ENCODE measurements at places on chromosomes 6 and 20.

DNA sequence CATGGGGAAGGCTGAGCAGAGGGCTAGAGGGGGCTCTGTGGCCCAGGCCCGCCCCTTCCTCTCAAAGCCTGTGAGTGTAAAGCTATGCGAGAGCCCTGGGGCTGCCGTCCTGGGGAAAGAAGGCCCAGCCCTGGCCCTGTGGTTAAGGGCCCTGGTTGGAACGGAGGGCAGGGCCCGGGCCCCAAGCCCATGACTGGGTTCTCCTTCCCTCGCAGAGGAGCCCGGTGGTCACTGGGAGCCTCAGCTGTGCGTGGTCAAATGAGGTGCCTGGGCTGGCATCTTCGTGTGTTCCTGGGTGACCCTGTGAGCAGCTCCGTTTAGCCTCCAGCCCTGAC, 56.0 kb downstream of the SMOC2 start:
- DNase-seq = no peak

- no peak for DNase-seq
Observed at GRCh38 chr6:71347119-71347518, 58.5 kb downstream of the OGFRL1 start.

- DNase-seq = peak; percentile 81
Observed at GRCh38 chr6:37485291-37485702, 14.4 kb downstream of the CCDC167 start.

GRCh38 chr6:129655334-129655733, 54.6 kb downstream of the ARHGAP18 start:
- no peak for DNase-seq

DNA sequence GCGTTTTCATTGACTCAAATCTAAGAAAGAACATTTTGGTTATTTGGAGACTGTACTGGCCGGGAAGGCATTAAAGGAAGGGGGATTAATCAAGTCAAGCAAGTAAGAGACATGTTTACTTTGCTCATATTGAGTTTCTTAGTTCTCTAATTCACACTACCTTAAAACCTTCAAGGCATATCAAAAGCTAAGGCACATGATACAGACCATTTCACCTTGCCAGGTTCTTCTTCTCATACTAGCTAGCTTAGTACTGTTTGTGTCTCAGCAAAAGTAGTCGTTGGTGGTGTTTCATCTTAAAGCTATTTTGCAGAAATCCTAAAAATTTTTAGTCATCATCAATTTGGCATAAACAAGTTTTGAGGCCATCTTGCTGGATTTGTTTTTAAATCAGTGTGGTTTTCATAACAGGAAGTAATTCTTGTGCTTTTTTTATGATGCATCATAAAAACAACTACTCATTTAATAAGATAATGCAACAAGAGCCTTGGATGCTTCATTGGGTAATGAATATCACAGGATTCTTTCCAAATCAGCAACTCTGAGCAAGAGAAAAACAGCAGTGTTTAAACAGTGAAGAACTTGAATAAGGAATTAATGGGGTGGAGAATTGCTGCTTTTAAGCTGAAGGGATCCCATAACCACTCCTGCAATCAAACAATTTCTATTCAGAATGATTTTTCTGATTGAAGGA, 425.3 kb downstream of the EPM2A start:
- no peak for DNase-seq

DNA sequence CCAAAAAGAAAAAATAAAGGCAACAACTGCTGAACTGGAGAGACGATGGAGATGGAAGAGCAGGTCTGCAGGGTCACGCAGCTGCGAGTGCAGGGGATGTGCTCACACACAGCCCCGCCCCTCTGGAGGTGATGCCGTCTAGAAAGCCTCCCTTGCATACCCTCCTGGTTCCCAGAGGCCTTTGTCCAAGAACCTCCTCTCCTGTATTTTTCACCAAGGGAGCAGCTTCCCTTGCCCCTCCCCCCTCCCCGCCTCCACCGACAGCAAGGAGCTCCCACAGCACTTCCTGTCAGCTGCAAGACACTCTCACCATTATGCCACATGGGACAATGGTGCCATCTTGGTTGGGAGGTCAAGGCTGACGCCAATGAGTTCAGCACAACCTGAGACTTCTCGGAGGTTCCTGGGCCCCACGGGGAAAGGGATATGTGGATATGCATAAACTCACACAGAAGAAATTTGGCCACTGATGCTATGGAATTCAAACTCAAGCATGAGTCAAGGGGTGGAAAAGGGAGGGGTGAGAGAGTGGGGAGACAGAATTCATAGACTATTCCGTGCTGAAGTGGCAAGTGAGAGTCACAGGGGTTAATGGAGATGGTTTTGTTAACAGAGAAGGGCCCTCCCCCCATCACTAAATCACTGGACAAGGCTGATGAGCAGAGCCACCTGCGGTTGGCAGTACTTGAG, 132.9 kb downstream of the SCML4 start:
- no peak for DNase-seq

DNA sequence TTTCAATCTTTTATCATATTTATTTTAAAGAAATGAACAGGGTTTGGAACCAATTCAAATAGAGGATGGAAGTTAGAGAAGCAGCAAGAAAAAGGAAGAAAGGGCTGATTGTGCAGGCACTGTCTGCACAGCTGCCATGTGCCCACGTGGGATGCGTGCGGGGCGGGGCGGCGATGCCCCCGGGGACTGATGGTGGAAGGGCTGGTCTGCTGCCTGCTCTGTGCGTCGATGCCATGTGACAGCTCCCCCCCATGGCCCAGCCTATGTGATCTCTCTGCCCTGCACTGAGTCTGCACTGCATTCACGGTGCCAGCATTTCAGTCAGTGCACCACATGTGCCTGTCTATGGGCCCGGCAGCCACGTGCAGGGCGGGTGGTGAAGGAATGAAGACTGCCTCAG, 96.4 kb downstream of the IRF4 start:
- no peak for DNase-seq

DNA sequence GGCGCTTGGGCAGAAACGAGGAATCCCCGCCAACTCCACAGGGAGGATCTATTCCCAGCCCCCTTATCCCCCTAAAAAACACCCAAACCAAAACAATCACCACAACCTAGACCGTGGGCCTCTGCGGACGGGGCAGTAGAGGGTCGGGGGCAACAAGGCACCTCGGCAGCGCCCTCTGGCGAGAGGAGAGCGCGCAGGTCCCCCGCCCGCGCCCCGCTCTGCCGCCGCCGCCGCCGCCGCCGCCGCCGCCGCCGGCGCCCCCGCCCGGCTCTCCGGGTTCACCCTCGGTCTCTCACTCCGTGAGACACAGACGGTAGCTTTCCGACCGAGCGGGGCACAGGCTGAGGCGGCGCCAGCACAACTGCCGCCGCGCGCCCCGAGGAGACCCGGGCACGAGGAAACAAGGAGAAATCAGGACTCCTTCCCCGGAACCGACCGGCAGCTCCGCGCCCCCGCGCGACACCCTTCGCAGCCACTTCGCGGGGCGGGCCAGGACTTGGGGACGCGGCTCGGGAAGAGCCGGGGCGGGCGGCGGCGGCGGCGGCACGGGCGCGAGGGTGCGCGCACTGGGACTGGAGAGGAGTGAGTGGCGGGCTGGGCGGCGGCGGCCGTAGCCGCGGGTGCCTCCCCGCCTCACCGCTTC, at the start of gene SLC35F1:
Gene SLC35F1 (plus strand): TSS at position 307 of the 643 bp plus-strand sequence.
- peak; percentile 80 for DNase-seq
